ENCODE measurements at places on chromosomes 4 and X.

DNA sequence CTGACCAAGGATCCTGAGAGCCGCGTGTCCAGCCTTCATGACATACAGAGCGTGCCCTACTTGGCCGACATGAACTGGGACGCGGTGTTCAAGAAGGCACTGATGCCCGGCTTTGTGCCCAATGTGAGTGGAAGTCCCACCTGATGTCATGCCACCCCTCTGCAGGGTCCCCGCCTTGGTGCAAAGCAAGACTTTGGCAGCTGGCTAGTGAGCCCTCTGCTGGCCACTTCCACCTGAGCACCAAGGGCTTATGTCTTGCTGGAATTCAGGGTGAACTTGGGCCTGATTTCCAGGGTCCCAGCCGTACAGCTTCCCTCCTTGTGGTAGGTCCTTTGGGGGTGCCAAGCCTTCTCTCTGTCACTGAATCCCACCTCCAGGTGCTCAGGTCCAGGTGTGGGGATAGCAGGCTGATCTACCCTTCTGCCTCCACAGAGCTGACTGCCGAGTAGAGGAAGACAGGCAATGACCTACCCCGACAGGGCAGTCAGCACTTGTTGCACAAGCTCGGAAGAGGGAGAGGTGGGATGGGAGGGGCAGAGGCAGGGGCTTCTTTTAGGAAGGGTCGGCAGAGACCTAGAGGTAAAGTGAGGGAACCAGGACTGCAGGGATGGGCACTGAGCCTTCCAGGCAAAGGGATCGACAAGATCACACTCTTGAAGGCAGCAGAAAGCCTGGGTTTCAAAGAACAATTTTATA lies 248.1 kb downstream of the EVC2 start:
- DNase-seq = peak; percentile 68

DNA sequence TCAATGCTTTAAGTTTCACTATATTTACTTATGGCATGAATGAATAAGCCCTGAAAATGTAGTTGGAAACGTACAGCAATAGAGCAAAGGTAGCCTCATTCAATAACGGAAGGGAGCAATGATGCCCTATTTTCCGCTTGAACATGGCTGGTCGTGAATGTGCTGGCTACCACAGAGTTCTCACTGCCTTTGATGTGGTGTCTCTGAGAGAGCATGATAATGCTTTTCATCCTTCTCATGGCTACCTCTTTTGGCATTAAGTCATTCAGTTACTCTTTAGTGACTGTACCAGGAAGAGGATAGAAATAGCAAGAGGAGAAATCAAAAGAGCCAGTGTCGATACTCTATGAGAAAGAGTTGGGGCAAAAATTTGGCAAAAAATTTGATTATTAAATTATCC lies 308.0 kb downstream of the PPP3CA start:
- no peak for DNase-seq

GRCh38 chr4:92234393-92235176 lies 69.2 kb upstream of the GRID2 start:
- DNase-seq = peak; percentile 9

GRCh38 chr4:181971411-181971810 lies 271.8 kb upstream of the TENM3 start:
- no peak for DNase-seq

DNA sequence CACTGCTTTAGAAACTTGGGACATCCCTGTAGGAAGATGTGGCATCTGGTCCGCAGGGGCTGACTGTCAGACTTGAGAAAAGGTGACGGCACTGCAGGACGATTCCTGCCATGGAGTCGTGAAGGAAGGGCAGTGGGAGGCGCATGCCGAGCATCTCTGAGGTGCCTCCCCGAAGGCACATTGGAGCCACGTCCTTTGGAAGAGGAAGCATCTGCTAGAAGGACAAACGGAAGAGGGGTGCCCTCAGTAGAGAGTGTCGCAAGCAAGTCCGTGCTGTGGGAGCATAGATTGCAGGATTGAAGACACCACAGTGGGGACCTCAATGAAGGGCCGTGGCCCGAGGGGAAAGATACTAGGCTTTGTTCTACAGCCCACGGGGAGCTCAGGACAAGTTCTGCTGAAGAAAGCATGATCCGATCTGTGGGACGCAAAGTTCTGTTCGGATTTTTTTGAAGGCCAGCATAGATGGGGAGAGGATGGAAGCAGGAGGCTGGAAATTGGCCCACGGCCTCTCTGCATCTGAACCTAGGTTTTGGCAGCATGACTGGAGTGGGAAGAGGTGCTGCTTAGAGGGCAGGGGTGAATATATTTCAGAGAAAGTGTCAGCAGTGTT lies 24.2 kb upstream of the HELT start:
- DNase-seq = no peak

DNA sequence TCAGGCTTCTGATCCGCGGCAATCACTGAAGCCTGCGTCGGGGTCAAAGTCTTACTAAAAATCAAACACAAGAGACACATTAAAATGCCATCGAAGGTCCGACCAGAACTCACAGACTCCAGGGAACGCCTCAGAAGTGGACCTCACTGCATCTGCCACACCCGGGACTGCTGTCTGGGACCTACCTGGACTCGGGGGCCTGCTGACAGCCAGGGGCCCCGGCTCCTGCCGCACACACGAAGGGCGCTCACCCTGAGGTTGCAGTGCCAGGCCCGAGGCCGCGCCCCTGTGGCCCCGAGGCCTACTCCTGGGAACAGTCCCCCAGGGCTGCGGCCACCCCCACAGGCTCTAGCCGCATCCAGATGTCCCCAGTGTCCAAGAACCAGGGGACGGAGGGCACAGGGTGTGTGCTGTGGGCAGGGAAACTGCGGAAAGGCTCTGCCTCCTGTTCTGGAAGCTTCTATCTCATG lies 7.4 kb downstream of the CTBP1 start:
- DNase-seq = no peak

DNA sequence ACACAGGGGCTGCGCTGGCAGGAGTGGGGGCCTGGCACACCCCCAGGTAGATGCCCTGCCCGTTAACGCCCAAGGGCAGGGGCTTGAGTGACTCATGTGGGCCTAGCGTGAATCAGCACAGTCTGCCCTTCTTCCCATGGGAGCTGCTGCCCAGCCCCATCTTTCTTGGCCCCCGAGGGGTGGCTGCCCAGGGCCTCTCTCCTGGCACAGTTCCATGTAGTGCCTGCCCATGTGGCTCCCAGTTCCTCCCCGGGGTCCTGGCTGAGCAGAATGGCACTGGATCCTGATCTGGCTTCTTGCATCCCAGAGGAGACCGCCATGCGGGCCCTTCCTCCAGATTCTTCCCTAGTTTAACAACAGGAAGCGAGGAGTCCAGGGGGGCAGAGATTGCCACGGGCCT lies 2.1 kb upstream of the AVPR2 start:
- no peak for DNase-seq

GRCh38 chr4:79917246-79917645 lies 155.8 kb downstream of the ANTXR2 start:
- peak; percentile 62 for DNase-seq

GRCh38 chr4:144411700-144412099 lies 234.3 kb upstream of the HHIP start:
- DNase-seq = no peak

GRCh38 chrX:148535639-148536038 lies 35.2 kb downstream of the AFF2 start:
- DNase-seq = peak; percentile 13

DNA sequence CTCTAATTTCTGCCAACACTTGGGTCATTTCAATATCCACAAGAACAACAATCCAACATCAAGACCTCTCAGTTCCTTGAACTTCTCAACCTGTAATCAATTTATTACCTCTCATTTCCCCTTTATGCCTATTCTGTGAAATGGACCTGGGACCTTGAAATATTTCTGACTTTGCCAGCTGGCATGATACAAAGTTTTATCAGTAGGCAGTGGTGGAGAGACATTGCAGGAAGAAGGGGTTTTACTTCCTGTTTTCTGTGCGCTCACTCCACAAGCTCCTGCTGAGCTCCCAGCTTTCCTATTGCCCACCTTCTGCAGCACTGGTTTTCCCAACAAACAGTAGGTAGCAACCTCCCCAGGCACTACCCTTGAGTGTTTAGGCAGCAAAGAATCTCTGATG lies 3.5 kb upstream of the ARHGEF6 start:
- DNase-seq = no peak

GRCh38 chrX:48696909-48697727 lies 584 bp downstream of the SUV39H1 start:
- DNase-seq = peak; percentile 34

DNA sequence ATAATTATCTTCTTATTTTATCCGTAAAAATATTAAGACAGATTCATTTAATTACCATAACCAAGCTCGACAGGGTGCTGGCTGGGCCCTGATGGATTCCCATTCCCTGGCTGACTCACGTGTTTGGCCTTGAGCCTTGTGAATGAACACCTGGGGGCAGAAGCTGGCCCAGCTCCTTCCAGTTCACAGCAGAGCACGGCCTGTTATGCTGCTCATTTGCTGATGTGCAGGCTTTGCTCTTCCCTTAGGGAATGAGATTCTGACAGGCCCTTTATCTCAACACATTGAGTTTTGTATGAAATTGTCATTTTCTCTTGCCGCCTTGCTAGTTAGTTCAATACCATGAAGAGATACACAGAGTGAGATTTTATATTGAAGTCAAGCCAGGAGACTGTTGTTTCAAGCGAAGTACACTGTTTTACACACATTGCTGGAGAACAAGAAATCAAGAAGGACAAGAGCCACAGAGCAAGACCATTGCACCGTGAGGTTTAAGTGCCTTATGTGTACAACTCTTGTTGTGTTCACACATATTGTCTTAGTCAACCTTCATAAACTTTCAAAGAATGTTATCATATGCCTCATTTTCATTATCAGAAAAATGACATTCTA lies 1583.3 kb downstream of the STIM2 start:
- no peak for DNase-seq

- no peak for DNase-seq
These were observed 45.3 kb upstream of the MAP3K15 start for GRCh38 chrX:19560611-19561010.

- no peak for DNase-seq
These were observed 21.0 kb downstream of the TRMT44 start for GRCh38 chr4:8461616-8462015.

DNA sequence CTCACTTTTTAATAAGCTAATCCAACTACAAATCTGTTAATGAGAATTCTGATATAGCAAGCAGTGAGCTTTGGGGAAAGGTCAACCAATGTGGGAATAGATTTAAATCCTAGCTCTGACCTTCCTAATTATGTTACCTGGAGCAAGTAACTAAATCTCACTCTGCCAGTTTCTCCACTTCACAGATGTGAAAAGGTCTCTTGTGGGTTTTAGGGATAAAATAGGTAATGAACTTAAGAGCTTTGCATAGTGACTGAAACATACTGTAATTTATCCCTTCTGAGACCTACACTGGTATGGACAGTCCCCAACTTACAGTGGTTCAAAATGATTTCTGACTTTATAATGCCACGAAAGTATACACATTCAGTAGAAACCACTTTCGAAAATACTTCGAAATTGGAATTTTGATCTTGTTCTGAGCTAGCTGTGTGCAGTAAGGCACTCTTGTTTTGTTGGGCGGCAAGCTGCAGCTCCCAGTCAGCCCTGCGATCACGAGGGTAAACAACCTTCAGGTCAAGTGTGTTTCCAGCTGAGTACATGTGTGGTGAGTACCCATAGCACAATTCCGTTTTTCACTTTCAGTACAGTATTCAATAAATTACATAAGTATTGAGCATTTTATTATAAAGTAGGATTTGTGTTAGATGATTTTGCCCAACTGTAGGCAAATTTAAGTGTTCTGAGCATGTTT lies 93.7 kb downstream of the ADGRL3 start:
- DNase-seq = no peak

DNA sequence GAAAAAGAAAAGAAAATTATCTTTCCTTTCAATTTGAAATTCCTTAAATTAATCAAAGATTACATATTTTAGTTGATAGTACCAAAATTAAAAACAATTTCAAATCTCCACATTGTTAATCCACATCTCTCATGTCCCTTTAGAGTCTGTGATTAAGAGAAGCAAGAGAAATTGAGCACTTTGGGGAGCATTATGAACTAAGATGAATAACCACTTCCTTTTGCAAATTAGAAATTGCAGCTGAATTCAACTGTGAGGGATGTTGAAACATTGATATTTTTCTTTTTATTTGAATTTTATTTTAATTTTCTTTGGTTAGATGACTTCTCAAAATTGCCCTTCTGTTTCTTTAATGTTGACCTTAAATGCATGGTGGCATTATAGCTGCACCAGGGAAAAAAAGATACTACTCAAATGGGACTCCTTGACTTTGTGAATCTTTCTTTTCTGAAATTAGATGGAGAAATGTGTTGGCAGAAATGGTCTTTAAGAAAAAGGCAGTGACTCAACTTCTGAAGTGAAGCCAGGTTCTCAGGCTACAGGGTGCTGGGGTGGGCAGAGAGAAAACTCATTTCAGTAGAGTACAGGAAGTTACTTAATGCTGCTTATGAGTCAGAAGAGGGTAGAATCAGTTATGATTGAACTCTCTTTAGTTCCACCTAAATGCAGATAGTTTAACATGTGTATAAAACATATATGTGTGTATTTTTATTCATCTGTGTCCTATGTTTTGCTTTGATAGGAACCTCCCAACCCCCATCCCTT lies 92.0 kb upstream of the TNIP3 start:
- peak; percentile 81 for DNase-seq

GRCh38 chr4:8700531-8700930 lies 108.0 kb downstream of the CPZ start:
- no peak for DNase-seq

DNA sequence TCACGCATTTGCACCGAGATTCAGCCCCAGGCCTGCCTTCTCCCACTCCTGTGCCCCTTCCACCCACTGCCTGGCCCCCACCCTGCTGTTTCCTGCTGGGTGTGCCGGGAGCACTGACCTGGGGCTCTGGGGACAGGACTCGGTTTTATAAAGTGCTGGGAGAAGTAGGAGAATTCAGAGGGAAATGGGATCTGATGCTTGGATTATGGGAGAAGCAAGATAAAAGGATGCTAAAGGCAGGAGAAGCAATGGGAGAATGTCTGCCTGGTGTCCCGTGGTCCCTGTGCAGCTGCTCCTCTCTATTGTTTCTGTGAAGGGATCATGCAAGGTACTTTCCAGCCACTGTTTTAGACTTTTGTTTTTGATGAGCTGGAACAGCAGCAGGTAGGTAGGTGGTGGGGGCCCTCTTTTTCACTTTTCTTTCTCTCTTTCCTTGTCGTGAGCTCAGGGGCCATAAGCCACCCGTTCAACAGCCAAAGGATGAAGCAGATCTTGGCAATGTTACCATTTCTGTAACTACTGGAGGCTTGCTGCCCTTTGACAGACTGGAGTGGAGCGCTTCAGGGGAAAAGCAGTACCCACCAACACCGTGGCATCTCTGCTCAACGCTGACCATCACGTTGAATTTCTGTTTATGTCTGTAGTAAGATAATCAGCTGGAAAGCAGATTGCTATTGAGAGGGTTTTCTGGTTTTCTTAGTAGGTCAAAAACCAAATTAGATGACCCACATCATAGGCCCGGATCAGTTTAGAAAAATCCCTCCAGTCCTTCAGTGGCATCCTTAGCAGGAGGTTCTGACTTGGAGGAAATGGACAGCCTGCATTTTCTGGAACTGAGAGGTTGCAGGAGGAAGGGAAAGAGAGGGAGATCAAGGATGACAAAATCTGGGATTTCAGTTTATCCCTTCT lies 63.8 kb upstream of the ENPP6 start:
- DNase-seq = no peak

GRCh38 chr4:118273642-118274041 lies 79.2 kb downstream of the PRSS12 start:
- DNase-seq = no peak

Measured in AG20443 (cell line).